EL (cell line): ENCODE measurements at places on chromosomes 11 and 22.

DNA sequence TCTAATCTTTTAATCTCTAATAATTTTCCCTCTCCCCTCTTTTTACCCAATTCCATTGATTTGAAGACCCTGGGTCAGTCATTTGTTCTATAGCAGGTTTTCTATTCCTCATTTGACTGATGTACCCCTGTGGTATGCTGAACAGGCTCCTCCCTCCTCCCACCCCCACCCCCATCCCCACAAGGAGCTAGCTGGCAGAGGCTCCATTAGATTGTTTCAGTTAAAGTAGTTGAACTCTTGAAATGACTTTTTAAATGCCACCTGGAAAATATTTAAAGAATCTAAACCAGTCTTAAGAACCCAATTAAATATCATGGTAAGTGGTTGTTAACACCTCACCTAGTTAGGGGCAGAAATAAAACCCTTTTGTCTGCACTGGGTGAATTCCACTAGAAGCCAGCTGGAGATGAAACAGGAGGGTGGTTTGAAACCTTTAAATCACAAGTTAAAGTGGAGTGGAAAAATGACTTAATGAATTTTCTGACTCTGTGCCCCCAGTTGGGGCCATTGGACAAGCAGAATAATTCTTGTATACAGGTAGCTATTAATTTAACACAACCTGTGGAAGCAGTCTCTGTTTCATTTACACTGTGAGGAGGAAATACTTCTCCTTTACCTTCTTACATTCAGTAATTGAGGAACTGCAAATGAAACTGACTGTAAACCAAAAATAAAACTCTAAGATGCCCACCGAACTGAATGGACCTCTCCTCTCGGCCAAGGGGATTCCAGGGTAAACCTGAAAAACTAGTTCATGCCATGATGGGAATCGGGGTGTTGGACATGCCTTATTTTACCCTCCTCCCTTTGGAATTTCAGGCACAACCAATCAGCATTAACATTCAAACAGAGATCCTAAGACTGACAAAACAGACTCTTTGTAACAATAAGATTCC is 30.7 kb downstream of the PRR5L start:
- no peak for DNase-seq

DNA sequence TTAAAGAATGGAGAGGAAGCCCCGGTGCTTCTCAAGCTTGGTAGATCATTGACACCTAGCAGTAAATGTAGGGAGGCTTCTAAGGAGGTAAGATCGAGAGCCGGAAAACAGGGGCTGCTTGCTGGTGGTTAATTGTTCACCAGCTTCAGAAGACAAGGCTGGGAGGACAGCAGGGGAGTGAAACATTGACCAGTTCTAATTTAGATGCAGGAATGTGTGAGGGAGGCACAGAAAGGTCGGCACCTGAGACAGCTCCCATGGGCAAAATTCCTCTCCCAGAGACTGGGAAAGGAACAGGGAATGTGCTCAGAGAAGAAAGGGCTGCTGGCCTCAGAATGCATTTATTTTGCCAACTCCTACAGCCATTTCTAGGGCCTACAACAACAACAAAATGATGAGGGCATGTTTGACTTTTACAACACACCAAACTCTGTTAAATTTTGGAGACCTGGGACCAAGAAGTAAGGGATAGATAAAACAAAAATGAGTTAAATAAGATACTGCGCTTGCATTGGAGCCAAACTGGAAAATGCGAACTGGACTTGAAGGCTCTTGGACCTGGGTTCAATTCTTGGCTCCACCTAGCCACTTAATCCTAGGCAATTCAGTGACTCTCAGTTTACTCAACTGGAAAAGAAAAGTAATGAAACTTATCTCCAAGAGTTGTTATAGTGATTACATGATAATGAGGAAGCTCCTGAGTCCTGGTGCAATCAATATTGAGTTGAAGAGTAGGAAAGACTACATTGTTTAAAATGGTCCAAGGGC is 31.0 kb downstream of the FZD4 start:
- DNase-seq: no peak

DNA sequence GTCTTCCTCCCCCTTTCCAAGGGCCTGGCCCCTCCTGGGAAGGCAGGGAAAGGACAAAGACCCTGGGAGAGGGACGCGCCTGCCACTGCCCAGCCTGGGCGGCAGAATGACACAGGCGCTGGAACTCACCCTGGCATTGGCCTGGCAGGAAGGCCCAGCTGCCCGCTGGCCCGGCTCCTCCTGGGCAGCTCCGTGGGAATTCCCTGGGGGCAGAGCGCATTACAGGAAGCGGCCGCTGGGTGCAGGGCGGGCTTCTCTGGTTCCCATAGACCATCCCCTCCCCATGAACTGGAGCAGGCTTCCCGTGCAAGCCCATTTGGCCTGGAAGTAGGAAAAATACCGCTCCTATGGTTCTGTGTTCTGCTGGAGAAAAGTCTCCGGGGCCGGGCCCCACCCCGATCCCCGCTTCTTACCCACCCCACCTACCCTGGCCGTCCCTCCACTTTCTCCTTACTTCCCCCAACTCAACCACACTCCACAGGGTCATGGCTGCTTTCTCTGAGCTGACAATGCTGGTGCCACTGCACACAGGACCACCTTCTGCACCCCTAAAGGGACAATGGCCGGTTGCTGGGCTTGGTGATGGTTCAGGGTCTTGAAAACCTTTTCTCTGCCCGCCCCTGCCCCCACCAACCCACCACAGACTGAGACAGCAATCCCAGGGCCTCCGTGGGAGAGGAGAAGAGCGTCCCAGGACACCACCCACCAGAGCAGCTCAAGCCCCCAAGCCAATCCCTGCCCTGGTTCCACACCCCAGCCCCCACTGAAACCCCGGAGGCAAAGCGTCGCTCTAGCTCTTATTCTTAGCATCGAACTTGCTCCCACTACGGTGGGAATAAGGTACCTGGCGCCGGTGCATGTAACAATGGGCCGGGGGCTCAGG is 58.9 kb downstream of the LINC01488 start:
- no peak for DNase-seq

DNA sequence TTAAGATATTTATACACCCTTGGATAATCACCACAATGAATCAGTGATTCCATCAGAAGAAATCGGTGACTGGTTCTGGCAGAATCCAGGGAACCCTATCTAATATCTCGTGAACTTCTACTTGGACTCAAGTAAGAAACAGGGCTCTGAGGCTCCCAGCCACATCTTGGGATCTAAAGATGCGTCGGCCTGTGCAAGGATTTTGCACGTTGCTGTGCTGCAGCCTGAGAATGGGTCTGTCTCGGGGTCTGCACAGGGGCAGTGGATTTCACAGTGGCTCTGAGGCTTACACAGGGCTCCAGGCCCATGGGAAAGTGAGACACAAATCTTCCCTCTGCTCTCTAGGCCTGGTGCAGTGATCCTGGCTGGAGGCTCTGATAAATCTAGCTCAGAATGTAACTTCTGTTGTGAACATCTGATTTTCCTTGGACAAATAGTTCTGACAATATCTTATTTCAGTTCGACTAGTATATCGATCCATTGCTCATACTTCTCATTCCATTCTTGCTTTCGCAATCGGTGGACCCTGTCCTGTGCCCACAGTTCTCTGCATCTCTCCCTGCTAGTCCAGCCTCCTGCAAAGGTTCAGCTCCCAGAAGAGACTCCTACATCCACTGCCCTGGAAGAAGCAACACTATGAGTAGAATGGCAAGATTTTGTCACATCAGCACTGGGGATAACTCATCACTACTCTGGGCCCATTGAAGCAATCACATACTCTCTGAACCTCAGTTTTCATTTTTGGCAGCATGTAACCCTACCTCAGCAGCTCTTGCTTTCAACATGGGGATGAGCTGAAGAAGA is 105.5 kb upstream of the TOP3B start:
- DNase-seq: no peak

DNA sequence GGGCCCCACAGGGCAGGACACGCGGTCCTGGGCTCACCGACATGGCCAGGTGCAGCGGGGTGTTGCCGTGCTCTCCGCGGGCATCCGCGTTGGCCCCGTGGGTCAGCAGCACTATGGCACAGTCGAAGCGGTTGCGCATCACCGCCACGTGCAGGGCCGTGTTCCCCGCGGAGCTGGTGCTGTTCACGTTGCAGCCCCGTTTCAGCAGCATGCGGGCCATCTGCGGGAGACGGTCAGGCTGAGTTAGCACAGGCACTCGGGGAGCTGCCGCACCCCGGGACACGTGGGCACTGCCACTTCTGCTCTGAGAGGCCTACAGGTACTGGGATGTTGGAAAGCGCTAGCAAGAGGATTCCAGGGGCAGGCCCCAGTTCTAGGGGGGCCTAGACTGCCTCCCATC is 22.3 kb upstream of the BAIAP2L2 start:
- DNase-seq: no peak
